Central memory CD4-positive, alpha-beta T cell (primary cell): ENCODE measurements at places on chromosomes 7 and 10.

GRCh38 chr10:30630571-30630970 lies 1.0 kb upstream of the LYZL2 start:
- DNase-seq = no peak

- DNase-seq = no peak
Measured at GRCh38 chr7:116316838-116317628, 106.7 kb downstream of the TES start.

GRCh38 chr7:149794661-149795060 lies 21.3 kb upstream of the ZNF467 start:
- no peak for DNase-seq

DNA sequence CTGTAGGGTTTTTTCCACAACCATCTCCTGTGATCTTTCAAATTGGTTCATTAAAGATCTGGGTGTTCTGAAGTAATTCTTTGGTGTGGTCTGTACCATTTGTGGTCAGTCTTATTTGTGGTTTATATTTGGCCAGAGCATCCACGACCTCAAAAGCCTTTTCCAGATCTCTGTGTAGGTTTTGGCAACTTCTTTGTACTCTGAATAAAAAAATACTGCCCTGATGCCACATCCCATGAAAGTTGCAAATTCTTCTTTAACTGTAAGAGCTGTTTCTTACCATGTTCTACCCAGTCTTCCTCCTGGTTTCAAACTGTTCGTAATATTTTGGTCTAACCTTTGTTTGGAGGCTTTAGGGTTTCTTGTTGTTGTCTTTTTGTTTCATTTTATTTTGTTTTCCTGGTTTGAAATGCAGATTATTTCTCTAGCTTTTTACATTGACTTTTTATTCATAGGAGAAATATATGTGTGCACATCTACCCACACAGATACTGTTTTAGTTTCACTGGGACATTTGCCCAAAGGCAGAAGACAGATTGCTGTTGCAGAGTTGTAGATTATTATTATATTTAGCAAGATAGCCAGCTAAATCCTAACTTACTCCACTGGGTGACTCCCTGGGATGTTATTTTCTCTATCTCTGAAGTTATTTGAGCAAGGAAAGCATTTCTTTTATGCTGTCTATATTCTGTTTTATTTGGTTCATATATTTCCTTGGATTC lies 123.2 kb upstream of the SAMD8 start:
- DNase-seq = no peak

DNA sequence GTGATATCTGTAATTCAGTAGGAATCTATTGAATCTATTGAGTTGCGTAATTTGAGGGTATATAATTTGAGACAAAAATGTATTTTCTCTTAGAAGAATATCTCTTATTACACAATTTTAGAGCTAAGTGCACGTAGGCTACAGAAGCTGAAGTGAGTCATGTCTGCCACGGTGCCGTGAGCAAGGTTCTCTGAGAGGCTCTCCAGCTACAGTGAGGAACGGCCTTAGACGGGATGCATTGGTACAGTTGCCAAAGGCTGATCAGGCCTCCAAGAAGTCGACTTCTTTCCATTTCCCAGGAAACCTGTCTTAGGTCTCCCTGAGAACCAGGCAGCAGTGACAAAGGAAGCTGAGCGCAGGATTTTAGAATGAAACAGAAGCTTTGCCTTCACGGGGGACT lies 28.6 kb downstream of the TCERG1L start:
- no peak for DNase-seq

GRCh38 chr10:26903431-26904217 lies 42.9 kb upstream of the ABI1 start:
- DNase-seq = no peak

GRCh38 chr7:45099891-45100760 lies 11.4 kb upstream of the NACAD start:
- DNase-seq = no peak

DNA sequence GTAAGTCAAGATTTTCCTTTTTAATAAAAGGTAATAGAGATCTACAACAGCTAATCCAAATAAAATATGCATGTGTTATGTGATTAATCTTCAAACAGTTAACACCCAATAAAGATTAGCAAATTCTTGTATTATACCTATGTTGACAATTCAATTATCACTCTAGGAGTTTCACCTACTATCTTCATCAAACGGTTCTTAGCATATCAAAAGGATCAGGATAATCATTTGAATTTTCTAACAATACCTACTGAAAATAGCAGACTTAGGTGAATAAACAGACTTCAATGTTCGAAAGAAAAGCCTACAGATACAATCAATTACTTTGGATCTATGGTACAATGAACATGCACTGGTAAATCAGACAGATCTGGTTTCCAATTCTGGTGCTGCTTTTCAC lies 268.3 kb downstream of the CACNA2D1 start:
- no peak for DNase-seq

GRCh38 chr7:128357217-128357613 lies 4.3 kb downstream of the PRRT4 start:
- no peak for DNase-seq

GRCh38 chr10:70557086-70557845 lies 45.3 kb downstream of the PRF1 start:
- DNase-seq = no peak

DNA sequence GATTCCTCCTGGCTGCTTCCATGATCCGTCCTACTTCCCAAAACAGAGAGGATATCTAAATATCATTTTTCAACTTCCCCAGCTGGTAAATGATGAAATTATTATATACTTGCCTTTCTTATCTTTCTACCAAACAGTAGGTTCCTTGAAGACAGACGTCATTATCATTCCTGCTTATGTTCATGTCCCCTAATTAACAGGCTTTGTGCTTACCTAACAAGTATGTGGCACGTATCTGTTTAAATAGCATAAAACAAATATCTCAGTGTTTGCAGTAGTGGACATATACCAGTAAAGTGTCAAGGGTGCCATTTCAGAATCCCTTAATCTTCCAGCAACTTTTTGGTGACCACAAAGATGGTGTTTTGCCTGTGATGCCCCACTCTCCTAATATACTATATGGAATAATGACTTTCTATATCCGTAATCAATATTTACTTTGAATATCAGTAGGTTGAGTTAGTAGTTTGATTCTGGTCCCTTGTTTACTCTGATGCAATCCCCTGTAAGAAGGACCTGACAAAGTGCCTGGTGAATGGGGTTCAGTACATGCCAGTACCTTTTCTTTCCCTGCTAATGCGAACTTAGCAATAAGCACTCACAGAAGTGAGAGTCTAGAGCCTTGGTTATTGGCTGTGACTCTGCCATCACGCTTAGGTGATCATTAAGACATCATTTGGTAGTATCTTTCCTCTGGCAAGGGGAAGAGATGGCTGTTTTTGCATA lies 124.4 kb downstream of the ITIH5 start:
- DNase-seq = no peak

DNA sequence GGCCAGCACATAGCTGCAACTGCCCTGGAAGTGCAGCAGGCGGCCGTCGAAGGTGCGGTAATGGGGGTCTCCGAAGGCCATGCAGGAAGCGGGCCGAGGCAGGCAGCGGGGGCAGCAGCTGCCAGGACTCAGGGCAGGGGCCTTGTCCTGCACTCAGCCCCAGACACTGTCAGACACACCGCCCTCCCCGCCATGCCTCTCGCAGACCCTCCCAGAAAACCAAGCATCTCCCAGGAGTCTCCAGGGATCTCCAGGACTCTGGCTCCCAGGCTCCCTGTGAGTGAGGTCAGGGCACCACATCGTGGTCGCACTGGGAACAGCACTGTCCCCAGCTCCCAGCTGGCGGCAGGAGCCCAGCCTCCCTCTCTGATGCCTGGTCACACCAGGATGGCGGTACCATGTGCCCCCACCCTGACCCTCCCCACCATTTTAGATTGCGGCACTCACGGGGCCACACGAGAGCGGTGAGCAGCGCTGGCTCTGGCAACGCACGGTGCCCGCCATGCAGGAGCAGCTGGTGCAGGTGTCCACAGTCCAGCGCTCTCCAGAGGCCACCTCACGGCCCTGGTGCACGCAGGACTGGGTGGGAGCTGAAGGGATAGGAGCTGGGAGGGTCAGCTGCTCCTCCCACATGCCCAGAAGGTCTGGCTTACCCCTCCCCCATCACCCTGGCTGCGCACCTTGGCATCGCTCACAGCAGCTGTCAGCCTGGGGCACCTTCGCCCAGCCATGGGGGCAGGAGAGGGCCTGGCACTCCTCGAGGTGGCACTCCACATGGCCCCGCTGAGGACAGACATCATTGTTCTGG lies 17.5 kb downstream of the ATP6V1F start:
- DNase-seq = no peak

GRCh38 chr10:14683256-14683655 lies 91.4 kb downstream of the FAM107B start:
- DNase-seq = no peak

- DNase-seq = no peak
Measured at GRCh38 chr10:6133331-6134098, 44.7 kb downstream of the RBM17 start.

GRCh38 chr7:82080254-82080927 lies 310.5 kb upstream of the HGF start:
- DNase-seq = no peak

DNA sequence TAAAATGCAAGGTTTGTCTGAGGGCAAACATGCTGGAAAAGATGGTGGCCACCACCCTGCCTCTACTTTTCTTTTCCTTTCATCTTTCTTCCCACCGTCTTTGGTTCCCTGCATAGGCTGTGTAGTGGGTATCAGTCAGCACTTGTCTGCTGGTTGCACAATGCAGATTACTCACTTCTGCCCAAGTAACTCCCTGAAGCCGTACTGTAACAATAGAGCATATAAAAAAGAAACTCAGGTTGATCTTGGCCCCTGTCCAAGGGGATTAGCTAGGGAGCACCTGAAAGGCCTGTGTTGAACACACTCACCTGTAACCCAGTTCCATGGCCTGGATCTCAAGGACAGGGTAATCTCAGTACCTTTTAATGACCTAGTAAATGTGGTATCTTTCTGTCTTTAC lies 533.0 kb upstream of the GALNT17 start:
- no peak for DNase-seq

GRCh38 chr10:69049566-69049961 lies 38.3 kb upstream of the SRGN start:
- DNase-seq = no peak

DNA sequence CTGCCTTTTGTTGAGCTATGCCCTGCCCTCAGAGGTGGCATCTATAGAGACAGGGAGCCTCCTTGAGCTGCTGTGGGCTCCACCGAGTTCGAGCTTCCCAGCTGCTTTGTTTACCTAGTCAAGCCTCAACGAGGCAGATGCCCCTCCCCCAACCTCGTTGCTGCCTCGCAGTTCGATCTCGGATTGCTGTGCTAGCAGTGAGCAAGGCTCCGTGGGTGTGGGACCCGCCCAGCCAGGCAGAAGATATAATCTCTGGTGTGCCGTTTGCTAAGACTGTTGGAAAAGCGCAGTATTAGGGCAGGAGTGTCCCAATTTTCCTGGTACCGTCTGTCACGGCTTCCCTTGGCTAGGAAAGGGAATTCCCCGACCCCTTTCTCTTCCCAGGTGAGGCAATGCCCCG lies 88.4 kb upstream of the CDK6 start:
- no peak for DNase-seq

GRCh38 chr10:17235136-17235535 lies 7.1 kb downstream of the VIM start:
- DNase-seq = no peak

GRCh38 chr7:48053736-48054135 lies 18.4 kb downstream of the C7orf57 start:
- DNase-seq = no peak

GRCh38 chr7:17940951-17941431 lies 697 bp upstream of the SNX13 start:
- DNase-seq = peak; percentile 24
